ENCODE measurements at places on chromosomes 7 and 10.
A peak's percentile ranks its signal among the peaks of the same experiment; 100 is the strongest.

DNA sequence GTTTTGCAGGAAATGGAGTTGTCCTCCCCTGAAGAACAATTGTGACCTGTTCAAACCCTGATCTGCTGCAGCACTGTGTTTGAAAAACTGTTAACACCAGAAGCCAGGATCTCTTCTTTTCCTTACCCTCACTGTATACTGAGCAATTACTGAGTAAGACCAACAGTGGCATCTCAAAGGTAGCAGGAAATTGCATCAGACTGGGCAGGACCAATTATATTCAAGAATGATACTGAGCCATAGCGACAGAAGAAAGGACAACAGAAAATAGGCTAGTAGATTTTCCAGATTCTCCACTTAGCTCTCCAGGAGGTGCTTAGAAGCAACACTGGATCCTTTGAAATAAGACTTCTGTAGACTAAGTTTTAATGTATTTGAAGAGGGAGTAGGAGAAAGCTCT, 57.4 kb upstream of the INHBA start:
- DNase-seq, result no peak

GRCh38 chr7:50557099-50557498, 8.1 kb downstream of the DDC start:
- DNase-seq, result no peak

- no peak for DNase-seq
Observed at GRCh38 chr7:123211545-123211944, 11.8 kb upstream of the SLC13A1 start.

DNA sequence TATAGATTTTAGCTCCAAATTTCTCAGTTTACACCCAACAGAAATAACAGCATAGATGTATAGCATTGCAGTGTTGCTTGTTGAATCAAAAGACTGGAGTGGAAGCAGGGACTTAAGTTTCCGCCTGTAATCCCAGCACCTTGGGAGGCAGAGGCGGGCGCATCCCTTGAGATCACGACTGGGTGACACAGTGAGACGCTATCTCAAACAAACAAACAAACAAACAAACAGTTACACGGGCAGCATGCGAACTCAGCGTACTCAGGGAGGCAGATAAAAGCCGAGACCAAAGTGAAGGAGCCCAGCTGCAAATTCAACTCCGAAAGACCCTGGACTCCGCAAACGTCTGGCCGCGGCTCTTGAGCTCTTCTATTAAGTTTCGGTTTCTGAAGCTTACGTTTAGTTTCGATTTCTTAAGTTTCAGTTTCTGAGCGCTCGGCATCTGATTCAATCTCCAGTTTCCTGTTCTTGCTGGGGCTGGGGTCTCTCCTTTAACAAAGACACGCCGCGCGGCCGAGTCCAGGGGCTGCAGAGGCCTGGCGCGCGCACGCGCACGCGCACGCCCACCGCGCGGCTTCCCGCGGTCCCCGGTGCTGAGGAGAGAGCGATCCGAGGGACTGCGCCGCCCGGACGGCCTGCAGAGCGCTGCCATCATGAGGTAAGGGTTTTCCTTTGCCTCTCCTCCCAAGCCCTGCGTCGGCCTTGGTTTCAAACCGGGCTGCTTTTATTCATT, at the start of gene IFIT5:
IFIT5 (plus strand) TSS at position 423 of the 733 bp plus-strand sequence; CDS start at position 654, 231 bp downstream.
- DNase-seq, result peak; percentile 48

All from GM04504 (cell line).